Fibroblast of the aortic adventitia (primary cell): ENCODE measurements at places on chromosomes 2 and 18.

- DNase-seq, result peak; percentile 69
These were observed 60.9 kb downstream of the EDAR start for GRCh38 chr2:108927936-108928659.

DNA sequence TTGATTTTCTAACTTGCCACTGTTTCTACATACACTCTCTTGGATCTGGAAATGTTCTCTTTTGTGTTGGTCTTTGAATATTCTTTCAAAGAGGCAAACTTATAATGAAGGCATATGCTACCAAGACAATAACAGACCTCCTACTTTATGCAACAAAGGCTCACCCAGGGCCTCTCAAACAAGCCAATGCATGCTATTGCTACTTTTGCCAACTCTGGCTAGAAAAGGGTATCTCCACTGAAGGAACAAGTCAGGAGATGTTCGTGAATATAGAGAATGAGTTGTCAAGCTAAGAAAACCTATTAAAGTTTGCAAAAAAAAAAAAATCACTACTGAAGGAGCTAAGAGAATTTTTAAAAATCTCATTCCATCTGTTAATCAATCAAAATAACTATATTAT, 15.9 kb upstream of the DSG2 start:
- no peak for DNase-seq

DNA sequence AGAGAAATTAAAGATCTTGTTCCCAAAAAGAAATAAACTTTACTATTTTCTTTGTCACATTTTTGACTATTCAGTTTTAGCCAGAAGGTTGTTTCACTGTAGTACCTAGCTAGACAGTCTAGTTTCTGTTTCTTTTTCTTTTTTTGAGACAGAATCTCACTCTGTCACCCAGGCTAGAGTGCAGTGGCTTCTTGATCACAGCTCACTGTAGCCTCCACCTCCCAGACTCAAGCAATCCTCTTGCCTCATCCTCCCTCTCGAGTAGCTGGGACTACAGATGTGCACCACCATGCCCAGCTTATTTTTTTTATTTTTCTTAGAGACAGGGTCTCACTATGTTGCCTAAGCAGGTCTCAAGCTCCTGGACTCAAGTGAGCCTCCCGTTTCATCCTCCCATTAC, 2.2 kb downstream of the RBM45 start:
- no peak for DNase-seq

DNA sequence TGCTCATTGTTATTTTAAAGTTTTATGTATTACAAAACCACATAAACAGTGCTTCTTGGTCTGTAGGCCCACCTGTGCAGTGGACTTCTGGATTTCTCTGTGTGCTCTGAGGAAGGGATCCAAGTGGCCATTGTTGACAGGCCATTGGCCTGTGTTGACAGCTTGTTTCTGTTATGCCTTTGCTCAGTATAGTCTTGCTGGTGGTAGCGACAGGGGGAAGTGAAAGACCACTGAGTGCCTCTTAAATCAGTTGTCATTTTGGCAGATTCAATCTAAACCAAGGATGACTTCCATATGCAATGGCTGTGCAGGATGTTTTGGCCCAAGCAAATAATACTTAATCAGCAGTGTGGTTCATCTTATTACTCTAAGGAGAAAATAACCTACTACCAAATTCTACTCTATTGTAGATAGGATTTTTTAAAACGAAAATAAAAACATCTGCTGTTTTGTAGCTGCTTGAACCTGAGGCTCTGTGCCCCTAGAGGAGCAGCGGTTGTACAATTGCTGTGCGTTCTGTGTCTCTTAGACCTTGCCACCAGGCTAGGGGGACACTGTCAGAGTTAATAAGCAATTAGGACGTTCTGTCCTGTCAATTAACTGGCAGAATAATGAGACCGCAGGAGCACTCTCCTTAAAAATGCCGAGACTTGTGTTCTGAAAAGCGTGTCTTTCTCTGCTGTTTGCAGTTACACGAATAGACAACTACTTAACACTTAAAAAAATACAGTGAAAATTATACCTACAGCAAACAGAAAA, 108.2 kb downstream of the RHBDD1 start:
- no peak for DNase-seq

- no peak for DNase-seq
These were observed 4.5 kb downstream of the NRXN1 start for GRCh38 chr2:51027442-51027841.
